ENCODE measurements at places on chromosomes 2 and 18. TPM values are rescaled to one million over a fixed set of nuclear protein-coding genes. Genes with fewer than 3 reads are reported as not detected.

DNA sequence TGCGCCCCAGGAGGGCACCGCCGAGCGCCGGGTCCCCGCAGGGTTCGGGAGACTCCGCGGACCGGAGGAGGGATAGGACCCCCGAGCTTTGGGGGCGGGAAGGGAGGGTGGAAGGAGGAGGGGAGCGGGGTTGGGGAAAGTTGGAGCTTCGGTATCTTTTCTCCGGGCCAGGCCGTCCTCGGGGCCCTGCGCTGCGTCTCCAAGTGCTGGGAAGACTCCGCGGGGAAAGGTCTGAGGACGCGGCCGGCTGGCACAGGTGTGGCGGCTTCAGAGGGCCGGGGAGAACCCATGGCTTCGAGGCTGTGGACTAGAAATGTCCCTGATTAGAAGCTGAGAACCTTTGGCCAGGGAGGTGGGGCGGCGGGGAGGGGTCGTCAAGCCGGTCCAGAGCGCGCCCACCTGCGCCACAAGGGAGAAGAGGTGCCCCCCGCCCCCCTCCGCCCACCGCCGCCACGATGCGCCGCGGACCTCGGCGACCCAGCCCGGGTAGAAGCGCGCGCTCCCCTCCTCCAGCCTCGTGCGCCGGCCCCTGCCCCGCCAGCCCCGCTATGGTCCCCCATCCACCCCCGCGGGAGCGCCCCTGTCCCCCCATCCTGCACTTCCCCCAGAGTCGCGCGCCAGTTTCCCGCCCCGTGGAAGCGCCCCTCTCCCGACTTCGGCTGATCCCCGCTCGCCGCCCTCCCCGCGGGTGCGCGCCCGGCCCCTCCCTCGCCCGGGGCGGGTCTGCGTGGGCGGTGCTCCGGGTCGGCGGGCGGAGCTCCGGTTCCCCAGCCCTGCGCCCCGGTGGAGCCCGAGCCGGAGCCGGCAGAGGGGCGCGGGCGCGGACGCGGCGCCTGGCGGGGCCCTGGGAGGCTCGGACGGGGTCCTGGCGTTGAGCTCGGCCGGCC is at the start of gene SNTG2:
Gene SNTG2, plus strand, starts transcription at position 770 of the 887 bp plus-strand sequence. CDS start 148 bp downstream, outside the sequence.
- no peak for DNase-seq

GRCh38 chr2:31235504-31235902 is 1.6 kb downstream of the EHD3 start:
- no peak for DNase-seq

DNA sequence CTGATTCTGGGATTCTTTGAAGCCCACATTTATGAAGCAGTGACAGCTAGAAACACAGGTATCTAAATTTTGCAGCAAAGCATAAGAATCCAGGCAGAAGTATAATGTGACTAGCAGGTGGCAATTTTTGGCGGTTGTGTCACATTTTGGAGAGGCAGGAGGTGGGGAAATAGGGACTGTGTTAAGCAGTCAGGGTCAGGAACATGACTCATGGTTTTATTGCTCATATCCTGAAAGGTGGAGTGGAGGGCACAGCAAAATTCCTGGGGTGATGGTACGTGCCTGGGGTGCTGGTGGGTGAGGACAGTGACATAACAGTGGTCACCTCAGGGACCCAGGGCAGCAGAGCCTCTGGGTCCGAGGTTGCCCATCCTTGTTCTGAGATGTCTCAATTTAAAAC is 63.5 kb upstream of the TTN start:
- DNase-seq, result no peak

- DNase-seq, result no peak
Observed at GRCh38 chr2:143950704-143951103, 569.2 kb downstream of the ZEB2 start.

GRCh38 chr2:28547223-28547860 is 51.5 kb downstream of the PLB1 start:
- DNase-seq, result no peak

DNA sequence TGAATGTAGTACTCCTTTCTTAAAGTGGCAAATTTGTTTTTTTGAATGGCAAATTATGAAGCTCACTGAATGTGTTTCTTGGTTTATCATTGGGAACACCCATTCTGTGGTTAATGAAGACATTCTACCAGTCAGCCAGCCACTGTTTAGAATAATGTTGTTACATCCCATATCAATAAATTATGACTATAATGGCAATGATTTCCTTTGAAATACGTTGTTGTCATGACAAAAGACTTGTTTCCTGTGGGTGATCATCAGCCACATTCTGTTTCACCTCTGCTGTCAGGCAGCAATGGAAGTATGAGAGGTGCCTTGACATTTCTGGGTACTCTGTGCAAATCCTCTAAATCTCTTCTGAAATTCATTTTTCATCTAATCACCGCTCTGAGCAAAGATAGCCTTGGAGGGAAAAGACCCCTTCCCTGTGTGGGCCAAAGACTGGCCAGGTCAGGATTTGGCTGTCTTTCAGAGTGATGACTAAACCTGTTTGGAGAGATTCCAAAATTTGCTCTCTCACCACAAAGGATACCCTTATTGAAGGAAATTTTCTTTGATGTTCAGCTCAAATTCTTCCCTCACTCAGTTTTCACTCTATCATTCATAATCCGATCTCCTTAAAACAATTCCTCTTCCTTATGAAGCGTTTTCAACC is 869.2 kb downstream of the BCL11A start:
- DNase-seq, result no peak

Gene TTC39C
- 40.1 TPM for total RNA-seq

Gene CD207
- not detected for total RNA-seq

Gene WNT10A
- total RNA-seq, result 0.49 TPM

Gene GKN2
- not detected for total RNA-seq
